CD4-positive, alpha-beta T cell treated with Interleukin-6 for 4 hours (primary cell): ENCODE measurements at places on chromosomes 16 and 17.

DNA sequence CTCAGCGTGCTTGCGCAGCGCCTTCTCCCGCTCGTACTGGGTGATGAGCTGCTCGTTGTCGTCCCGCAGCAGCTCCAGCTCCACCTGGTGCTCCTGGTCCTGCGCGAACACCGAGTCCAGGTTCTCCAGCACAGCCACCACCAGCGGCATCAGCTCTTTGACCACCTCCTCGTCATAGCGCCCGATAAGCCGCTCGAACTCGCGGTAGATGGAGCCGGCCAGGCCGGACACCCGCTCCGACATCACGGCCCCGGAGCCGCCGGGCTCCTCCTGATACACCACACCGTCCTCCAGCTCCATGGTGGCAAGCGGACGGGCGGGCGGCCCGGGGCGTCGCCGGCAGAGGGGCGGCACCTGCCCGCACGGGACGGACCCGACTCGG, 320 bp downstream of the SPAG9 start:
- DNase-seq = peak; percentile 64

DNA sequence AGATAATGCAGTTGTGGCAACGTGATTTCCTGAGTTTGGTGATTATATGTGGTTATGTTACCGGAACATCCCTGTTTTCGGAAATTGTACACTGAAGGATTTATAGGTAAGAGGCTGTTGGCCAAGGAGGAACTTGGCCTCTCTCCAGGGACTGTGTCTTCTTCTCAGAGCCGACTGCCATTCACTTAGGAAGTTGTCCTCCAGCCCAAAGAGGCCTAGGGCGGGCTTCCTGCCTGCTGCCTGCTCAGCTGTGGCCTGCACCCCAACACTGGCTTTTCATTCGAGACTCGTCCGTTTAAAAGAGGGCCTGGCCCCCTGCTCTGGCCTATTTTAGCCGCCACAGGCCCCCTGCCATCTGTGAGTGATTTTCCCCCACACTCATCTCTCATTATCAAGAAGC, 64.3 kb downstream of the ZDHHC7 start:
- DNase-seq = no peak

DNA sequence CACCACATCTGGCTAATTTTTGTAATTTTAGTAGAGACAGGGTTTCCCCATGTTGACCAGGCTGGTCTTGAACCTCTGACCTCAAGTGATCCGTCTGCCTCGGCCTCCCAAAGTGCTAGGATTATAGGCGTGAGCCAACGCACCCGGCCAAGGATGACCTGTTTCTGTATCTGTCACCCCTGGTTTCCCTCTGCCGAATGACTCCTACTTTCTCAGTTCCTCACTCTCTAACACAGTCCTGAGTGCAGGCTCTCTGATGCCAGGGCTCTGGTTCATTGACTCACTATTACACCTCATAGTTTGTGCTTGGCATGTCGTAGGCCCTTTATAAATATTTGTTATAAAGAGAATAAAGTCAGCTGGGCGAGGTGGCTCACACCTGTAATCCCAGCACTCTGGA, 10.7 kb upstream of the PRPF8 start:
- no peak for DNase-seq

GRCh38 chr17:57852092-57852954, 2.5 kb upstream of the MRPS23 start:
- no peak for DNase-seq

DNA sequence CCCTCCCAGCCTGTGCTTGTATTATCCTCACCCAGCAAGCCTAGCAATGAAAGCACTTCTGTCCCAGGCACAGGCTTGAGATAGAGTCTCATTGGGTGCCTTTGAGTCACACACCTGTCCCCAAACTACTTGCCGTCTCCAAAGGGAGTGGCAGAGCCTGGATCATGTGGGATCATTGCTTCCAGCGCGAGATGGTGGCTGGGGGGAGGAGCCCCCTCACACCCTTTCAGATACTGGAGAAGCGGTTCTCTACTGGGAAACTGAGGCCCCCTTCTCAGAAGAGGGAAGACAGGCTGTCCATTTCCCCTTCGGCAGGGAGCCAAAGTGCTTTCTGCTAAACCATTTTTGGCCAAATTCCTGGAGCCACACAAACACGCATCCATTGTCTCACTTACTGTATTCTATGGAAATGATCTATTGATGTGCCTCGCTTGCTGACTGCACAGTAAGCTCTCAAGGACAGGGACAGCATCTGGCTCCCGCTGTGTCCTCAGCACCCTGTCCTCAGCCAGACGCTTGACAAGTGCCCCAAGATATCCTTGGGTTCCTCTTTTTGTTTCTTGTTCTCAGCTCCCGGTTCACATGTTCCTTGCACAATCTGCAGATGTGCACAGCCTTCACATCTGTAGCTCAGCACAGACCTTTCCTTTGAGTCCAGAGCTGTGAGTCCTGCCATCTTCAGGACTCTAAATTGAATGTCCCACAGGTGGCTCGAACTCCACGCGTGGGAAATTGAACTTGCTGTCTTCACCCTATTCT, 26.0 kb upstream of the DLX3 start:
- no peak for DNase-seq

GRCh38 chr17:83194761-83195329, 115.4 kb downstream of the METRNL start:
- DNase-seq = no peak

GRCh38 chr17:81298991-81299738, 4.1 kb upstream of the SLC38A10 start:
- DNase-seq = no peak

DNA sequence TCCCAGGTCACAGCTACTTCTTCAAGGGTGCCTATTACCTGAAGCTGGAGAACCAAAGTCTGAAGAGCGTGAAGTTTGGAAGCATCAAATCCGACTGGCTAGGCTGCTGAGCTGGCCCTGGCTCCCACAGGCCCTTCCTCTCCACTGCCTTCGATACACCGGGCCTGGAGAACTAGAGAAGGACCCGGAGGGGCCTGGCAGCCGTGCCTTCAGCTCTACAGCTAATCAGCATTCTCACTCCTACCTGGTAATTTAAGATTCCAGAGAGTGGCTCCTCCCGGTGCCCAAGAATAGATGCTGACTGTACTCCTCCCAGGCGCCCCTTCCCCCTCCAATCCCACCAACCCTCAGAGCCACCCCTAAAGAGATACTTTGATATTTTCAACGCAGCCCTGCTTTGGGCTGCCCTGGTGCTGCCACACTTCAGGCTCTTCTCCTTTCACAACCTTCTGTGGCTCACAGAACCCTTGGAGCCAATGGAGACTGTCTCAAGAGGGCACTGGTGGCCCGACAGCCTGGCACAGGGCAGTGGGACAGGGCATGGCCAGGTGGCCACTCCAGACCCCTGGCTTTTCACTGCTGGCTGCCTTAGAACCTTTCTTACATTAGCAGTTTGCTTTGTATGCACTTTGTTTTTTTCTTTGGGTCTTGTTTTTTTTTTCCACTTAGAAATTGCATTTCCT, 3.4 kb upstream of the LPCAT2 start:
- no peak for DNase-seq

- DNase-seq = no peak
Observed at GRCh38 chr16:14357328-14357727, 272.7 kb downstream of the PARN start.

DNA sequence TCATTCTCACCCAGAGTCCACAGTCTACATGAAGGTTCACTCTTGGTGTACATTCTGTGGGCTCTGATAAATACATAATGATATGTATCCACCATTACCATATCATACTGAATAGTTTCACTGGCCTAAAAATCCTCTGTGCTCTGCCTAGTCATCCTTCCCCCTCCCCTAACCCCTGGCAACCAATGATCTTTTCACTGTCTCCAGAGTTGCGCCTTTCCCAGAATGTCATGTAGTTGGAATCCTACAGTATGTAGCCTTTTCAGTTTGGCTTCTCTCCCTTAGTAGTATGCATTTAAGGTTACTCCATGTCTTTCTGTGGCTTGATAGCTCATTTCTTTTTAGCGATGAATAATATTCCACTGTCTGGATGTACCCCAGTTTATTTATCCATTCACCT, 101.3 kb downstream of the NOG start:
- no peak for DNase-seq

GRCh38 chr17:80826346-80826954, 165.2 kb upstream of the CHMP6 start:
- no peak for DNase-seq

DNA sequence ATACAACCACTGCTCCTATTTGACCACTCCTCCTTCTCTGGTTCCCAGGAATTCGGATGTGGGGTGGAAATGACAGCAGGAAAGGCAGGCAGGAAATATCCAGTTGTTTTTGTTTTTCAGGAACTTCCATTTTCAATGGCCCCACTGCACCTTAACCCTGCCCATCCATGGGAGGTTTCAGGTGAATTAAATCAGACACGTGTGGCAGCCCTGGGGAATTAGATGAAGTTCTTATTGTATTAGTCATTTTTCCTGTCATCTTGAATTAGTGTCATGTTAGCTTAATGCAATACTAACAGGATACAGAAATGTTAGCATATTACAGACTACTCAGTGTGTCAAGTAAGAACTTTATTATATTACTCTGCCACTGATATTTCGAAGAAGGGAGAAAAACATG, 146.4 kb downstream of the CHD9NB start:
- DNase-seq = no peak

- DNase-seq = no peak
Observed at GRCh38 chr17:44386182-44386525, 3.3 kb downstream of the ITGA2B start.

DNA sequence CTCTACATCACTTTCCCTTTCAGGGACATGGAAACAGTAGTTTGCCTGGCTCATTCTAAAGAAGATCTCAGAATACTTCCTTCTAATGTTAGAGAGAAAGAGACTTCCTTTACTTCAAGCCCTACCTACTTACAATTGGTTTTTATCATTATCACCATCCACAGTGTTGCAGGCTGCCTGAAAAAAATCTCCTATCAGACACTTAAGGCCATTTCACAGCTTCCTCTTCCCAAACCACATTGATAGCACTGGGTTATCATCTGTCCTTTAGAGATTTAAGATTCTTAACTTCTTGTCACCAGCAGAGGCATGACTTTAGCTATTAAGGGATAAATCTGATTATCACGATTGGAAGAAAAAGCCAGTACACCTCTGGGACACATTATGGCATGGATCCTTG, 178.5 kb upstream of the TBX2 start:
- no peak for DNase-seq

- no peak for DNase-seq
Observed at GRCh38 chr17:59300941-59301340, 30.5 kb upstream of the YPEL2 start.

DNA sequence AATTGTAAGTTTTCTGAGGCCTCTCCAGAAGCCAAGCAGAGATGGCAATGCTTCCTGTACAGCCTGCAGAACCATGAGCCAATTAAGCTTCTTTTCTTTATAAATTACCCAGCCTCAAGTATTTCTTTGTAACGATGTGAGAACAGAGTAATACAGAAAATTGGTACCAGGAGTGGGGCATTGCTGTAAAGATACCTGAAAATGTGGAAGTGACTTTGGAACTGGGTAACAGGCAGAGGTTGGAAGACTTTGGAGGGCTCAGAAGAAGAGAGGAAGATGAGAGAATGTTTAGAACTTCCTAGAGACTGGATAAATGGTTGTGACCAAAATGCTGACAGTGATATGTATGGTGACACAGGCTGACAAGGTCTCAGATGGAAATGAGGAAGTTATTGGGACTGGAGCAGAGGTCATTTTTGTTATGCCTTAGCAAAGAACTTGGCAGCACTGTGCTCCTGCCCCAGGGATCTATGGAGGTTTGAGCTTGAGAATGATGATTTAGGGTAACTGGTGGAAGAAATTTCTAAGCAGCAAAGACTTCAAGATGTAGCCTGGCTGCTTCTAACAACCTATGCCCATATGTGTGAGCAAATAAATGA, 23.1 kb downstream of the PRDM7 start:
- DNase-seq = no peak

GRCh38 chr17:72591289-72592241, 470.7 kb downstream of the SOX9 start:
- DNase-seq = peak; percentile 10

DNA sequence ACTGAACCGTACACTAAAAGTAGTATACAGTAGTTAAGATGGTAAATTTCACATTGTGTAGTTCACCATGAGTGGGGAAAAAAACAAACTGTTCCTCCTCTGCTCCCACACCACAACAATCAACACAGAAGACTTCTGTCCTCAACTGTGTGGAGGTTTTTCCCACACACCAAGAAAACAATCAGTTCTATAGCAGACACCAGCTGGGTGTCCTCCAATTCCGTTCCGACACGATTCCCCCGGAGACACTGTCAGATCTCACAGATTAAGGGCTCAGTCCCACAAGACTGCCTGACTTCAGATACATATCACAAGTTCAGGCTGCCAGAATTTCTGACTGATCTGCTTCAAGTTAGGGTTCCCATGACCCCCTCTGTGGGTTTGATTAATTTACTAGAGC, 31.8 kb downstream of the BBS2 start:
- no peak for DNase-seq

DNA sequence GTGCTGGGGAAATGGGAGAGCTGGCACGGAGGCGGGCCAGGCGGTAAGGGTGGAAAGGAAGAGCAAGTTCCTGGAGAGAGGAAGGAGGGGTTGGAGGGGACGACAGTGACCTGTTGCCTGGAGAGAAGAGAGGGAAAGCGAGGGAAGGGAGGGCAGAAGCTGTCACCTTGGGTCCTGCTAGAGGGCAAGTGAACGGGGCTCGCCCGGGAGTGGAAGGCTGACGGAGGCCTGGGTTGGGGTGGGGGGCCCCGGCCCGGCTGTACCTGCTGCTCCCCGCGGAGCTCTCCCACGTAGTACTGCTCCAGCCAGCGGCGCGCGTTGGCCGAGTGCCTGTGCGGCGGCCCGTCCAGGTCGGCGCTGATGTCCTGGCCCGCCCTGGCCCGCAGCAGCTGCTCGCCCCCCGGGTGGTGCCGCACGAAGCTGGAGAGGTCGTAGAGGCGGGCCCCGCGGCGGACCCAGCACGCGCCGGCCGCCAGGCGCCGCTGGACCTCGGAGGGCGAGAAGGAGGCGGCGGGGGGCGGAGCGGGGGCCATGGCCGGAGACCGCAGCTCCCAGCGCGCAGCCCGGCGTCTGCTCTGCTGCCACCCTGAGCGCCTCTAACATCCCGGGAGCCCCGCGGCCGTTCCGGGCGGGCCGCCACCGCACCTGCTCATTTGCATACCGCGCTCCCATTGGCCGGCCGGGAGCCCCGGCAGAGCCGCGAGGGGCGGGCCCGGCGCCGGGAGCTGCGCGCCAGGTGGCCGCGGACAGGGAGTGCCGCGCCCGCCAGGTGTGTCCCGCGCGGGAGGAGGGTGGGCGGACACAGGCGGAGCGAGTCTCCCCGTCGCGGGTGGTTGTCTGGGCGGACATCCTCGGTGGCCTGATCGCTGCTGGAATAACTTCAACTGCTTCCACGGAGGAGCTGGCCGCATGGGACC, at the start of gene FA2H:
Gene FA2H (minus strand): TSS at position 598 of the 917 bp plus-strand sequence. CDS start 65 bp downstream, at position 533.
- DNase-seq = peak; percentile 66
